ENCODE measurements at places on chromosomes 5 and 9.

DNA sequence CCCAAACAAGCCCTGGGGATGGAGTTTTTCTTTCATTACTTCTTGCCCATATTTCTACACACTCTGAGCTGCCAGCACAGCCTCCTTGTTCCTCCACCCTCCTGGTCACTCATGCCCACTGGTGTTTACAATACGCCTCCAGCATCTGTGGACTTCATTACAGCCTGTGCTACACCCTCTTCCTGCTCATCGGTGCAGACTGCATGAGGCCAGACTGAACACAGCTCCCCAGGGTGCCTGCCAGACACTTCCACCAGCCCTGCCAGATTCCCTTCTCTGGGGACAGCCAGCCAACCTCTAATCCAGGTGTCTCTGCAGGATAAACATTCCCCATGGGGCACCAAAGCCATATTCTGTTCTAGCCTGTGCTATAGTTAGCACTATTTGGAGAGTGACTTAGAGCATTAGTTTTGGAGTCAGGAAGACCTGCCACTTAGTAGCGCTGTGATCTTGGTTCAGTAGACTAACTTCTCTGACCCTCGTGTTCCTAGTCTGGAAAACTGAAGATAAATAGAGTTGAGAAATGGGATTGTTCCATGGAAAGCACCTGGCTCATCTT is 163.8 kb upstream of the KLF4 start:
- no peak for ATAC-seq

DNA sequence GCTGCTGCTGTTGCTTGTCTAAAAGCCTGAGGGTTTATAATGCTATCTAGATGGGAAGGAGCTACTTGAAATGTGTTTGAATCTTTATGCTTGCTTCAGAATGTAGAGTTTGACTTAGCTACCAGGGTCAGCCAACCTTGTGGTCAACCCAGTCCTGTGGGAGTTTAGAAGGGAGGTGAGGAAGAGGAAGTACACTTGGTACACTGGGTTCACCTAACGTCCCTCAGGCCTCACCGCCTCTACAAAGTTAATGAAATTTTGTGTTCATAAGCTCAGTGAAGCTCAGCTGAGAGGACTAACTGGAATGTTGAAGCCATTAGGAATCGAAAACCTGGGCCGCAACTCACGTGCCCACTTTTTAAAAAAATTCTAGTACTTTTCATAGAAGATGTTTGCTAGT is 10.7 kb downstream of the IQGAP2 start:
- no peak for ATAC-seq

DNA sequence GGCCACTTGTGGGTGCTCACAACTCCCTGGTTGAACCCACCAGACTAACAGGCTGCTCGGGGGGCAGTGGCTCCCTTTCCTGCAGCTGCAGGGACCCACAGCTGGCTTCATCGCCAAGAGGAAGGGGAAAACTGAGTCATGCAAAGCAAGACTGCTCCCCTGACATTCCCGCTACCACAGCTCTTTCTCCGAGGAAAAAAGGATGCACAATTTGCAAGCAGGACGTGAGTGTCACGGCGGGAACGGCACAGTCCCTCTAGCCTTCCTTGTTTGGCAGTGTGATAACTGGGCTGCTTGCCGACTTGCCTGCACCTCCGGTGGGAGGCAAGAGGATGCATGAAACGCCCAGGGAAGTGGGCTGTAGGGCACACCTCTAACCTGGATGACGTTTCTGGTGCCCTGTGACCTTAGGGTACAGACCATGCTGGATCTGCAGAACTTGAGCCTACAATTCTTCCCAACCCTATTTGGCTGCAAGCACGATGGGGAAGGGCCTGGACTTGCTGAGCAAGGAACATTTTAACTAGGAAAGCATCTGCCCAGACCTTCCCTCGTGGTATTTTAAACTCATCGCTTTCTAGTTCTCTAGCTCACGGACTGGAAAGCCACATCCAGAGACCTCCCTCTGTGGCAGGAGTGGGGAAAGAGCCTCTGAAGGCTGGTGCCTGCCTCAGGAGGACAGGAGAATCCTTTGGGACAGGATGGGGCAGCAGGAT is 7.8 kb downstream of the SH3PXD2B start:
- ATAC-seq = no peak

- no peak for ATAC-seq
These were observed 49.1 kb upstream of the EXOC3 start for GRCh38 chr5:393846-394275.

DNA sequence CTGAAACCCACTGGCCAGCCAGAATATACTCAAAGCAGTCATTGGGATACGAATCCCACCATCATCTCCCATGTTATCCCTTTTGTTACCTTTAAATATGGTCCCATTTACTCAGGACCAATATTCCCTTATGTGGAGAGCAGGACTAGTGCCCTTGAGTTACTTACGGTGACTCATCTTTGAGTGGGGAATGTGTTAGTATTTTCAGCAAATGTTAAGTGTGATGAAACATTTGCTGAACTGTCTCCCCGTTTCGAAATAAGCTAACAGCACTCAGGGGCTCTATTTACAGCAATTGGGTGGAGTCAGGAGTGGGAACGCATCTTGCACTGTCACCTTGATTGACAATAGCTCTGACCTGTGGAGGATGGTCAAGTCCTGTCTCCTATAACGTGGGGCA is 67.4 kb downstream of the CTSL start:
- peak; percentile 65 for ATAC-seq

GRCh38 chr5:13648822-13649221 is 295.7 kb downstream of the DNAH5 start:
- ATAC-seq = no peak

- ATAC-seq = no peak
These were observed 152.8 kb upstream of the TRPC7 start for GRCh38 chr5:136518174-136518573.

DNA sequence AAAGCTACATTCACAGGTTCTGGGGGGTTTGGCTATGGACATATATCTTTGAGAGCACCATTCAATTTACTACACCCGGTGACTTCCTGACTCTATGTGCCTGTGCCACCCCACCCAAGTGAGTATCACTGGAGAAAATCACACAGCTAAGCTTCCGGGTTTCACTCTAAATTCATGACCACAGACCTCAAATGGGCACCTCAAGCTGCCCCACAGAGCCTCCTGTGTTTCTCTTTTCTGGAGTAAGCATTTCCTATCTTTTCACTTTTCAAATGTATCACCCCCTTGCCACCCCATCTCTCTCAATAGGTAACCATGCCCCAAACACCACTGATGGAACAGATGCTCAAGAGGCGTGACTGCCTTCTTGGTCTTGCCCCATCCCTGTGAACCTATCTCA is 49.2 kb upstream of the NEK6 start:
- ATAC-seq = peak; percentile 68

GRCh38 chr9:1839909-1840308 is 175.2 kb upstream of the SMARCA2 start:
- no peak for ATAC-seq

DNA sequence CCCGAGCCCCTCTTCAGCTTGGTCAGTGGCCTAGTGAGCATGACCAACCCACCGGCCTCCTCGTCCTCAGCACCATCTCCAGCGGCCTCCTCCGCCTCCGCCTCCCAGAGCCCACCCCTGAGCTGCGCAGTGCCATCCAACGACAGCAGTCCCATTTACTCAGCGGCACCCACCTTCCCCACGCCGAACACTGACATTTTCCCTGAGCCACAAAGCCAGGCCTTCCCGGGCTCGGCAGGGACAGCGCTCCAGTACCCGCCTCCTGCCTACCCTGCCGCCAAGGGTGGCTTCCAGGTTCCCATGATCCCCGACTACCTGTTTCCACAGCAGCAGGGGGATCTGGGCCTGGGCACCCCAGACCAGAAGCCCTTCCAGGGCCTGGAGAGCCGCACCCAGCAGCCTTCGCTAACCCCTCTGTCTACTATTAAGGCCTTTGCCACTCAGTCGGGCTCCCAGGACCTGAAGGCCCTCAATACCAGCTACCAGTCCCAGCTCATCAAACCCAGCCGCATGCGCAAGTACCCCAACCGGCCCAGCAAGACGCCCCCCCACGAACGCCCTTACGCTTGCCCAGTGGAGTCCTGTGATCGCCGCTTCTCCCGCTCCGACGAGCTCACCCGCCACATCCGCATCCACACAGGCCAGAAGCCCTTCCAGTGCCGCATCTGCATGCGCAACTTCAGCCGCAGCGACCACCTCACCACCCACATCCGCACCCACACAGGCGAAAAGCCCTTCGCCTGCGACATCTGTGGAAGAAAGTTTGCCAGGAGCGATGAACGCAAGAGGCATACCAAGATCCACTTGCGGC is 1.8 kb downstream of the EGR1 start:
- no peak for ATAC-seq

DNA sequence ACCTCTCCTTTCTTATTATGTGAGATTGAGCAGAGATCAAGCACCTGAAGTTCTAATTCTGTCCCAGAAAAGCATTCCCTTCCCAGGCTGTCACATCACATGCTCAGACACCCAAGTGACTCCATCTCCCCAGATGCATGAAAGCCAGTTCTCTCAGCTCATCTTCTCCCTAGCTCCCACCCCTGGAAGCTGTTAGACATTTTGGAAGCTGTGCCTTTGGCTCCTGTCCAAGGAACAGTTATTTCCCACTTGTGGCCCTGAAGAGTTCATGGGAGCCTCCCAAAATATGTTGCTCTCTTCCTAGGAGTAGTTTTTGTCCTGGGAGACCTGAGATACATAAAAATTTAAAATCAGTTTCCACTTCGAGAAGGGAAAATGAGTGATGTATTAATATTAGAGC is 161.4 kb upstream of the GAS1 start:
- no peak for ATAC-seq

GRCh38 chr5:165309446-165309845 is 1804.0 kb downstream of the MAT2B start:
- ATAC-seq = no peak

DNA sequence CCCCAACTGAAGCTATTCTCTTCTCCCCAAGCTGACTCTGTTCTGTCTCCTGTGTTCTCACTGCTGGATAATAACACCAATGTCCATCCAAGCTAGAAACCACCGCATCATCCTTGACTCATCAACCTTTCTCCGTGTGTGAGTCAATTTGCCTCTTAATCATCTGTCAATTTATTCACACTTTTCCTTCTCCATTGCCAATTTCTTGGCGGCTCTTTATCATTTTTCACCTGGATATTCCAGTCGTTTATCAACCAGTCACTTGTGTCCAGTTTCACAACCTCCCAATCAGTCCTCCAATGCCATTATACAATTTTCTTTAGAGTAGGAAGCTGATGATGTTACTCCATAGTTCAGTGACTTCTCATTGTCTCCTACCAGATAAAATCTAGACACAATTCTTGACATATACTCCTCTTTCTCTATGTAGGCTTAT is 45.4 kb upstream of the LIFR start:
- no peak for ATAC-seq

Data from activated T-helper 17 cell treated with anti-CD3 and anti-CD28 coated beads, Interleukin-2, amount 50 U/mL, for 72 hours (primary cell).